ENCODE measurements at places on chromosomes 7 and 10.

DNA sequence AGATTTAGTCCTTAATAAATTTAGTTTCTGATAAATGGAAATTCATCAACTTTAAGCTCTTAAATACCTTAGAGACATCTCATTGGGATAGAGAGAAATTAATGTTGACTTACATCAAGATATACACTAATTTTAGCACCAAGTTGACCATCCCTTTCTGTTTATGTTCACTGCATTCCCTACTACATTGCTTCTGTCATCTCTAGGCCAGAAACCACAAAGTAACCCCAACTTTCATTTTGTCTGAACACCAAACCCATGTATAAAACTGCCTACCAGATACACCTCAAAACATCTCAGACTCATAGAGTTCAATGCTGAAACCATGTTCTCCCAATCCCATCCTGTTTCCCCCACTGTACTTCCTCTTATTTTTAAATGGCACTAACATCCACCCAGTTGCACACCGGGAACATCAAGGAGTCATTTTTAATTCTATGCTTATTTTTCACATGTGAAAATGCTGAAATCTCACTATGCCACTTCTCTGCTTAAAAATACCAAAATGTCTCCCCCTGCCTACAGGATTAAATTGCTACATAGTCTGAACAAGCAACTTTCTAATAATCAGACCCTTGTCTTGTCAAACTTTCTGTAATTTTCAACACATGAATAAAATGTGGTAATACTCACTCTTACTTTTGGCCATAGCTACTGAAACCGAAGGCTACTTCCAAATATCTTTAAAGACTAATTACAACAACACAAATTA lies 201.6 kb downstream of the SEMA3D start:
- no peak for DNase-seq

DNA sequence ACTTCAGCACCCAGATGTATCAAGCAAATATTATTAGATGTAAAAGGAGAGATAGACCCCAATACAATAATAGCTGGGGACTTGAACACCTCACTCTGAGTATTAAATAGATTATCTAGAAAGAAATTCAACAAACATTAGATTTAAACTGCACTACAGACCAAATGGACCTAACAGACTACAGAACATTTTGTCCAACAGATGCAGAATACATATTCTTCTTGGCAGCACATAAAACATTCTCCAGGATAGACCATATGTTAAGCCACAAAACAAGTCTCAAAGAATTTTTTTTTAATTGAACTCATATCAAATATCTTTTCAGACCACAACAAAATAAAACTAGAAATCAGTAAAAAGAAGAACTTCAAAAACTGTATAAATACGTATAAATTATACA lies 130.4 kb downstream of the MTERF1 start:
- DNase-seq, result no peak

DNA sequence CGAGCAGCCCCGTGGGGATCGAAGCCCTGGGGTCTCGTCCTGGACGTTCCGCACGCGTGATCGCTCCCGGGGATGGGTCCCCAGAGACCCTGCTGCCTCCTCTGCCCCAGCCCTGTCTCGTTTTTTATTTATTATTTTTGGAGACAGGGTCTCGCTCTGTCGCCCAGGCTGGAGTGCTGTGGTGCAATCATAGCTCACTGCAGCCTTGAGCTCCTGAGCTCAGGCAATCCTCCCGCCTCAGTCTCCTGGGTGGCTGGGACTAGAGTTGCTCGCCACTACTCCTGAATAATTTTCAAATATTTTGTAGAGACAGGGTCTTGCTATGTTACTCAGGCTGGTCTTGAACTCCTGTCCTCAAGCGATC lies 319 bp upstream of the STX1A start:
- no peak for DNase-seq

DNA sequence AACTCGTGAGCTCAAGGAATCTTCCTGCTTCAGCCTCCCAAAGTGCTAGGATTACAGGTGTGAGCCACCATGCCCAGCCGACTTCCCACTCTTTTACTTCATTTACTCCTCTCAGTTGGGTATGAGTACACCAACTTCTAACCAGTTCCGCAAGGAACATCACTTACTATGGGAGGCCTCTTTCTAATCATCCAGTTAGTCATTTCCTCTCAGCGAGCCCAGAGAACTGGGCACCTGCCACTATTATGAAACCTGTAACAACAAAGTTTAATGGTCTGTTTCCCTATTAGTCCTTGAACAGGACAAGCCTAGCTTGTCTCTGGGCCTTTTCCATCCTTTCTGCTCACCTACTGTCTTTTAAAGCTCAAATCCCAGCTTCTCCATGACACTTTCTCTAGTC lies 88.8 kb downstream of the DNMBP start:
- DNase-seq, result no peak
